ENCODE measurements at places on chromosomes 11 and 22.

GRCh38 chr22:17951315-17951714 lies 73.0 kb downstream of the MICAL3 start:
- DNase-seq, result no peak

GRCh38 chr22:29202212-29203192 lies 3.2 kb upstream of the EMID1 start:
- peak; percentile 41 for DNase-seq

DNA sequence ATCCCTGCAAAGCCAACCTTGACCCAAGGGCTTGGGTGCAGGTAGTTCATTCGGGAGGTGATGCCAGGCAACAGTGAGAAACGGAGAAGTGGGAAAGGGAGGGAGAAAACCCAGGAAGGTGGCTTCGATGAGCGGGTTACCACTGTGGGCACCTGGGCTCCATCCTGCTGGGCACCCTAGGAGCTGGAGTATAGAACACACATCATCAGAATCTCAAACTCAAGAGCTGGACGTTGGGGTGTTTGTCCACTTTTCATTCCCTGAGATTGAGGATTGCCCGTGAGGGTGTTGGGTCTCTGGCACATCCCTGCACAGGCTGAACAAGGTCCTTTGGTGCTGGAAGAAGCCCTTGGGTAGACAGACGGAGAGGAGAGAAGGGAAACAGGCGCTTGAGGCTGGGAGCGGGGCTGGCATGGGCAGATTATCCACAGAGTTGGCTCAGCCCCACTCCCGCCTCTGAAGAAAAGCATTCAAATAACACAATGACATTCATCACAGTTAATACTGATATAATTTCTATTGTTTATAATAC lies 70.4 kb downstream of the LRRC32 start:
- DNase-seq, result no peak

DNA sequence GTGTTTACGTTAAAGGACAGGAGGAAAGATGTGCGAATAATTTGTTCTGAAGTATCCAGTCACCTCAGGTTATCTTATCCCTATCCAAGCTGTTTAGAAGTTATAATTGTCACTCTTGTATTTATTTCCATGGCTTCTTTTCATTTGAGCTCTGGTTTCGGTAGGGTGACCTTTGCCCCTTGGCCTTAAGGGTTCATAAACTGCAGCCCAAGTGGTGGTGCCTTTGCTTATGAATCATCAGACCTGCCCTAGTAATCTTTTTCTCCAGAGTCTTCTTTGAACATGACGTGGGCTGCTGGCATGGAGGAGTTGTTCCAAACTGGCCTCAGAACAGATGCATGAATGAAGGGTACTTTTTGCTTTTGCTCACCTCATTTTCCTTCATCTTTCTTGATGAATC lies 6.5 kb upstream of the CRYBB3 start:
- no peak for DNase-seq

DNA sequence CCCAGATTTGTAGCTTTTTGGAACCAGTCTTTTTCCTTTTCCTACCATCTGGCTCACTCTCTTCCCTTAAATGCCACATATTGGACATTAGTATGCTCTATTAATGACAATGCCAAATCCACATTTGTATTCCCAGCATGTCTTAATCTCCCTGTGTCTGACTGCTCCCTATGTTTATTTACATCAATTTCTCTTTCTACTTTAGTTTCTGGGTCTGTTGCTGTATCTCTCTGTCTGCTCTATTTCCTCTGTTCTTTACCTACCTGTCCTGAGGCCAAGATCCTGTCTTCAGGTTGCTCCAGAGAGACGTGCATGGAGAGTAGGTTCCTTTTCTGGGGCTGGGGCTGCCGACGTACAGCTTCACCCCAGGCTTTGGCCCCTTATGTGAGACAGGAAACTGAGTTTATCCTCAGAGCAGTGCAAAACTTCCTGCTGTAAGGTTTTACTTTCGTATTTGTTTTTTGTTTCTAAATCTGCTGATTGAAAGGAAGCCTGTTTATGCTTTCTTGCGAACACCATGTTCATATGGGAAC lies 25.6 kb downstream of the OR2AG2 start:
- DNase-seq, result peak; percentile 69

DNA sequence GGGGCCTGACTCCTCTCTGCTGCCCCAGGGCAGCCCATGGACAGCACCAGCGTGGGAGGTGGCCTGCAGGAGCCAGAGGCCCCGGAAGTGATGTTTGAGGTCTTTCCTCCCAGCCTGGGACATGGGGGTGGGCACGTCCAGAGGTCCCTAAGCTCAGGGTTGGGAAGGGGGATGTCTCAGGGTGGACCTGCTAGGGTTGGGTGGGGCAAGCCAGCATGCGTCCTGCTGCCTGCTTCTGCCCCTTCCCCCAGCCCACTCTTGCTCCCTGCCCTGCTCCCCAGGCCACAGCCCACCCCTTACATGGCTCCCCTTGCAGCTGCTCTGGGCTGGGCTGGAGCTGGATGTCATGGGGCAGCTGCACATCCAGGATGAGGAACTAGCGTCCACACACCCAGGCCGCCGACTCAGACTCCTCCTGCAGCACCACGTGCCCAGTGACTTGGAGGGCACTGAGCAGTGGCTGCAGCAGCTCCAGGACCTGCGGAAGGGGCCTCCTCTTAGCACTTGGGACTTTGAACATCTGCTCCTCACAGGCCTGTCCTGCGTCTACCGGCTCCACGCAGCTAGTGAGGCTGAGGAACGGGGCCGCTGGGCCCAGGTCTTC lies 1.3 kb downstream of the FAM180B start:
- DNase-seq, result peak; percentile 50

GRCh38 chr22:24414523-24414922 lies 12.9 kb upstream of the ADORA2A start:
- no peak for DNase-seq

DNA sequence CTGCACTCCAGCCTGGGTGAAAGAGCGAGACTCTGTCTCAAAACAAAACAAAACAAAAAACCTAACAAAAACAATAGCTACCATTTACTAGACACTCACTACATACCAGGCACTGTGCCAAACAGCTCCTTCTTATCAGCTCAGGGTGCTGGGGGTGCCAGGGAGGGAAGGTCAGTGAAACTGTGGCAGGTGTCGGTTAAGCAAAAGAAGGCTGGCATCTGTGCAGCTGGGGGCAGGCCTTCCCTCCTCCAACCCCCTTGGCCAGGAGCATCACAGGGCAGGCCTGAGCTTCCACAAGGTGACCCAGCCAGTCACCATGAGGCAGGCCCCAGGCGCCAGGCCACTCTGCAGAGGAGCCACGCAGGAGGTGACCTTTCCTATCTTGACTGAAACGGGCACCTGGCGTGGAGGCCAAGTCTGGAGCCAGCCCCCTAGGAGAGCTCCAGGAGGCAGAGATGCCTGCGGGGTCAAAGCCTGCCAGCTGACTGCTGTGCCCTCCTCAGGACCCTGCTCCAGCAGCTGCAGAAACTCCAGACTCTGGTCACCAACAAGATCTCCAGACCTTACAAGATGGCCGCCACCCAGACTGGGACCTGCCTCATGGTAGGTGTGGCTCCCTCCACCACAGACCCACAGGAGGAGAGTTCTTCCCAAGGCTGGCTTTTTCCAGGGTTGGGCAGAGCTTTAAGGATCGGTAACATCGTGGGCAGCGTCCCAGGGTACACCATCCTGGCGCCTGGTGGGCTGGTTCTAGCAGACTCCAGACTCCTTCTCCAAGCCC lies 31.3 kb upstream of the DGKZ start:
- DNase-seq, result no peak

DNA sequence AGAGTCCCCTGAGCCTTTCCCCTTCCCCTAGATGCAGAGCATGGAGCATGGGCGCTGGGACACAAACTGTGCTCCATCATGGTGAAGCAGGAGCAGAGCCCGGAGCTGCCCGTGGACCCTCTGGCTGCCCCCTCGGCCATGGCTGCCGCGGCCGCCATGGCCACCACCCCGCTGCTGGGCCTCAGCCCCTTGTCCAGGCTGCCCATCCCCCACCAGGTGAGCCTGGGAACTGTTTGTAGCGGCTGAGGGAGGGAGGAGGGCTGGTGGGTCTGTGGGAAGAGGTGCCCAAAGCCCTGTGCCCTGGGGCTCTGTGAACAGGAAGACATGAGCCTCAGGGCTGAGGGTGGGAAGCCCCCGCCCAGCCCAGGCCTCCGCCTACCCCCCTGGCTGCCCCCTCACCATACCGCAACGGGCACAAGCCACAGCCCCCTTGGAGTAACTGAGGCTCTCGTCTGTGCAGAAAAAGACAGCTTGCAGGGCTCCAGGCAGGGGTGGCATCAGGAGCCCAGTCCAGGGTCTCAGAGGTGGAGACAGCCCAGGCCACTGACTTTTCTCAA lies 30.4 kb downstream of the CREB3L1 start:
- DNase-seq, result no peak

DNA sequence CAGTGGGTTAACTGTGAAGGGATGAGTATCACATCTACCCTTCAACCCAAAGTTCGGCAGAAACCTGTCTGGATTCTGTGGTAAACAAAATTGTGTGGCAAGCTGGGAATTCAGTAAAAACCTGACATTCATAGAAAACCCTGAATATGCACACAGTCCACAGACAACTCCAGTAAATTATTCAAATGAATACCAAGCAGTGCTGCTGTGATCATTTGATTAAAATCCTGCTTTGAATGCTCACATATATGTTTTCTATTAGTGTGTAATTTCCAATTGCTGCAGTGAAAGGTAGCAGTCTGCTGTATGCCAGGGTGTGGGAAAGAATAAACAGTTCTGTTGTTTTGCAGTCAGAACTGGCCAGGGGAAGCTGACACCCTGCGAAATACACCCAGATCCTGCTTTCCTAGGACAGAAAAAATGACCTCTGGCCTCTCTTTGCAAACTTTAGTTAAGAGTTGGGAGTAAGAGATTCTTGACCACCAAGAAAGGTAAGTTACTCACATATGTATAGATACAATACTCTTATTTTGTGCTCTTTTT lies 217.8 kb downstream of the FAM76B start:
- DNase-seq, result no peak

GRCh38 chr11:27111896-27112295 lies 71.3 kb downstream of the BBOX1 start:
- no peak for DNase-seq

DNA sequence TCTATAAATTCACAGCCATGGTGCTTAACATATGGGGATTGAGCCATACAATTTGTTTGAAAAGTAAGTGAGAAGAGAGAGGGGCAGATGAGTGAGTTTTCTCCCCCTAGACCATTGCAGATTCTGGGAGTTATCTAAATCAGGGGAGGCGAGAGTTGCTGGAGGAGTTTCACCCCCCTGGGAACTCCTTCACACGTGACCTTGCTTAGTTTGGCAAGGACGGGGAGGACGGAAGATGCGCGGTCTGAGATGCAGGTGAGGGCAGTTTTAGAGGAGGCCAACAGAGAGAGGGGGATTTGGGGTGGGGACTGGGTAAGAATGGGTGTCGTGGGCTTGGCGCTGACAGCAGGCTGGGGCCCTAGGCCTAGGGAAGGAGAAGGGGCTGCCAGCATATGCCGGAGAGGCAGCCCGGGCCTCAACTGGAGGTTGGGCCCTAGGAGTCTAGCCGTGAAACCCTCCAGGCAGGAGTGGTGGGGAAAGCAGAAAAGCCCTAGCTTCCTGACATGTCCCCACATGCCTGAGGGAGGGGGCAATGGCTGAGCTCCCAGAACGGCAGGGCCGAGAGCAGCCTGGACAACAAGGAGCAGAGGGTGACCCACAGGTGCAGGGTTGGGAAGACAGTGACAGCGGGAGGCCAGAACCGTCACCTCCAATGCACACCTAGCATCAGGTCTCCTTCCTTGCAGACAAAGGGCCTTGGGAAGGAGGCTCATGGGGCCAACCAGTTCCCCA lies 63.9 kb downstream of the ELFN2 start:
- DNase-seq, result no peak

- DNase-seq, result peak; percentile 69
Observed at GRCh38 chr11:133927690-133928627, 28.8 kb downstream of the IGSF9B start.

- DNase-seq, result peak; percentile 79
Observed at GRCh38 chr22:37282385-37282677, at the start of gene CYTH4. CYTH4 (plus strand) TSS chr22:37282508; CDS start chr22:37282570, 62 bp downstream.

DNA sequence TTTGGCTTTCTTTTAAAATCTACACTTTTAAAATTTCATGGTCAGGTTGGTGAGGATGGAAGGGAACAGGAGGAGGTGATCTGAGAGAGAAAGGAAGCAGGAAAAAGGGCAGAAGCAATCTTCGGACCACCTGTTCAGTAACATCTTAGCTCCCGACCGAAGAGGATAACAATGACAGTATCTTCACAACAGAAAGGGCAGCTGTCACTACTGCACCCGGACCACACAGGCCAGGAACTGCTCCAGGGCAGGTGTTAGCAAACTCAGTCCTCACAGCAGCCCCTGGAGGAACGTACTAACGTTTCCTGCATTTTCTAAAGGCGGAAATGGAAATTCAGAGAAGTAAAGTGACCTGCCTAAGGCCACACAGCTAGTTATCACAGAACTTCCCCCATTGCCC lies 16.8 kb downstream of the PTPN5 start:
- no peak for DNase-seq

DNA sequence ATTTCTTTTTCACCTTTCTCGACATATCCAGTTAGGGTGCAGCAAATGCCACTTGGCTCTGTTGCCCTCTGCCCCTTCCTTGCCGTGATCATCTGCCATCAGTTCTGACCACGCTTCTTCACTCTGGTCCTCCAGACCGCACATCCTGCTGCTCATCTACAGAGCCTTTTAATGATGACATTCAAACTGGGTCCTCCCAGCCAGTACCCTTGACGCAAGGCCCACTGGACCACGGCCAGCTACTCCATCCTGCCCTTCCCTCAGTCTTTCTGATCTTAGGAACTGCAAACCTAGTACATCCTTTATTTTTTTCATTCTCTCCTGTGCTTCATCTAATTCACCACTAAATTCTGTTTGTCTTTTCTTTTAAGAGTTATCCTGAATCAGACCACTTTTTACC lies 551.8 kb downstream of the NTM start:
- DNase-seq, result no peak

GRCh38 chr11:114073828-114074381 lies 14.4 kb downstream of the ZBTB16 start:
- peak; percentile 59 for DNase-seq

GRCh38 chr11:114348200-114349191 lies 51.8 kb downstream of the C11orf71 start:
- DNase-seq, result peak; percentile 21

GRCh38 chr11:61270354-61271076 lies 24.6 kb downstream of the VWCE start:
- DNase-seq, result no peak

GRCh38 chr11:1422481-1422880 lies 32.7 kb downstream of the BRSK2 start:
- no peak for DNase-seq

DNA sequence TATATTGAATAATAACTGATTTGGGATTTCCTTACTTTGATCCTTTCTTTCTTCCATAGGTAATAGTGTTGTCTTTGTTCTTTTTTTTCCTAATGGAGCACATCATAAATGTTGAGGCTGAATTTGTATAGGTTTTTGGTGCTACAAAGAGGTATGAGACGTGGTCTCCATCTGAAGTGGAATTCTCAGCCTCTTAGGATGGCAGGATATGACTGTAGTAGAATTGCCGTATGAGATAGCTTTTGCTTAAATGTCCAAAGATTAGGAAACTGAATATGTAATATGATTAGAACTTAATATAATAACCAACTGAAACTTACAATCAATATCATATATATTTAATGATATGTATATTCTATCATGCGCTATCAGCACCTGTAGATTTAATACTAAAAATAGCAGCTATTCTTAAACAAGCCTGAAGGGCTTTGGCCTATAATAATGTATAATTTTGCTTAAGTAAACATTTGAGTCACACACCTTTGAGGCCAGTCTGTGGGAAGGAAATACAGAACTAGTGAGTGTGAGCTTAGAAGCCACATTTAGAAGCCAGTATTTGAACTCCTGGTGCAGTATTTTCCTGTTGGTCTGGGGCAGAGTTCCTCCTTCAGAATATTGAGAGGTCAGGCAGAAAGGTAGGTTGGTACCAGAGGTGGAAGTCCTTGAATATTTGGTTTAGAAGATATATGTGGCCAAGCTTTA lies 62.6 kb downstream of the SWAP70 start:
- DNase-seq, result no peak

GRCh38 chr11:131645237-131645636 lies 274.8 kb downstream of the NTM start:
- DNase-seq, result no peak
